EL (cell line): ENCODE measurements at places on chromosomes 7 and 10.
A peak's percentile ranks its signal among the peaks of the same experiment; 100 is the strongest.

DNA sequence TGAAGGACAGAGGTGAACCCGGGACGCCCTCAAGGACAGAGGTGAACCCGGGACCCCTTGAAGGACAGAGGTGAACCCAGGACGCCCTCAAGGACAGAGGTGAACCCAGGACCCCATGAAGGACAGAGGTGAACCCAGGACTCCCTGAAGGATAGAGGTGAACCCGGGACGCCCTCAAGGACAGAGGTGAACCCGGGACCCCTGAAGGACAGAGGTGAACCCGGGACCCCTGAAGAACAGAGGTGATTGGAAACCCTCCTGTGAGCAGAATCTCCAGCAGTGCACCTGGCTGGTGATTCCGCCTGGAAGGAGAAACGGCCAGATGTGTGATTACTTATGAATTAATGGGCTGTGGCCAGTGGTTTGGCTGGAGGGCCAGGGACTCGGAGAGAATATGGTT lies 272.3 kb downstream of the PTPRN2 start:
- DNase-seq = no peak

DNA sequence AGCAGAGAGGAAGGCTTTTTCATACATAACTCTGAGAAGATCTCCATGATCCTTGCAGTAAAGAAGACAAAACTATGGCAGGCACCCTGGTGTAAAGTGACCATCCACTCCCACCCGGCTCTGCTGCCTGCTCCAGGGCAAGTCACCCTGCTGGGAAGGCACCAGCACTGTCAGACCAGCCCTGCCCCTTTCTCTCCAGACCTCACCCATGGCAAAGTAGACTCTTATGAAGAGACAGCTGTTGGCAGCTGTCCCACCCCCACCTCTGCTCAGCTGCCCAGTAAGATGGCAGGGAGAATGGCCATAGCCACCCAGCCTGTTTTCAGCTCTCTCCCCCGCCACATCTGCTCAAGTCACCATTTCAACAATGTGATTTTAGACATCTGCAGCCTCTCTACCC lies 8.6 kb upstream of the ZMIZ2 start:
- DNase-seq = no peak

DNA sequence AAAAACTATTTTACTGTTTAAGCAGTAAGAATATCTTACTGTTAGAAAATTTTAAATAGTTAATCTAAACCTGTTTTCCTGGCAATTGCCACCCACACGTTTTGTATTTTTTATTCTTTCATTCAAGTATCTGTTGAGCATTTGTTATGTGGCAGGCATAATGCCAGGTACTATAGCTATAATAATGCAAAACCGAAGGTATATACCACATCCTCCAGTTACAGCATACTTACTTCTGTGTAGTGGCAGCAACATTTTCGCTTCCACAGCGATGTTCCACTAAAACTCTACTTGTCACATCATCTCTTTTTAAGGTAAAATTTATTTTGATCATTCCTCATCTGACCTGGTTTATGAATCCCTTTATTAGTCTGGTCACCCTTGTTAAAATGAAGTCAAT lies 30.0 kb downstream of the WASL start:
- no peak for DNase-seq

DNA sequence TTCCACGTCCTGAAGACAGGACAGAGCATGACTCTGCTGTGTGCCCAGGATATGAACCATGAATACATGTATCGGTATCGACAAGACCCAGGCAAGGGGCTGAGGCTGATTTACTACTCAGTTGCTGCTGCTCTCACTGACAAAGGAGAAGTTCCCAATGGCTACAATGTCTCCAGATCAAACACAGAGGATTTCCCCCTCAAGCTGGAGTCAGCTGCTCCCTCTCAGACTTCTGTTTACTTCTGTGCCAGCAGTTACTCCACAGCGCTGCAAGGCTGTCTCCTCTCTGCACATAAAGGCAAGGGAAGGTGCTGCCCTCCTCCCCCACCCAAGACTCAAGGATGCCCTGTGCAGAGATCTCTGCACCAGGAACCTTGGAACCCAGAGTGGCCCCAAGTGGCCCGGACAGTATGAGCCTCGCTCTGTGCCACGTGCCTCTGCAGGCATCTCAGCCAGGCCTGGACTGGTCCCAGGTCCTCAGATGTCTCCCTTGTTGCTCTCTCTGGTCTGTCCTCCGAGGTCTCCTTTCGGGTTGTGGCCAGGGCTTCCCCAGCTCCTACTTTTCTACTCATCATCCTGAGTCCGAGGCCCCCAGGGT lies 230.3 kb upstream of the PRSS58 start:
- DNase-seq = no peak

DNA sequence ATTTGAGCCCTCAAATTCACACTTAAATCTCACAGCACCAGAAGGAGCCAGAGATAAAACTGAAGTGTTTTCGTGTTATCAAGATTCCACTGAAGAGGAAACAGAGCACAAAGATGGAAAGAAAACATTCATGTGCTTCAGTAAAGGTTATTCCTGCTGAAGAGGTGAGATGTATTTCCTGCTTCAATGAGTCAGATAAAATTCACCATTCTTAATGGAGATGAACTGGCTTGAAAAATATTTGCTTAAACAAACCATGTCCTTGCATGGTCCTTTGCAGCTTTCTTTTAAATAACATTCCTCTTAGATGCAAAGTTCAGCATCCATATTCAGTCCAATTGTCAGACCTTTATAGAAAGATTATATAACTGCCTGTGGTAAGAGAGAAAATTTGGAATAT lies 294.2 kb downstream of the IPMK start:
- peak; percentile 46 for DNase-seq

GRCh38 chr7:101116898-101117297 lies 10.0 kb upstream of the SERPINE1 start:
- DNase-seq = peak; percentile 60

DNA sequence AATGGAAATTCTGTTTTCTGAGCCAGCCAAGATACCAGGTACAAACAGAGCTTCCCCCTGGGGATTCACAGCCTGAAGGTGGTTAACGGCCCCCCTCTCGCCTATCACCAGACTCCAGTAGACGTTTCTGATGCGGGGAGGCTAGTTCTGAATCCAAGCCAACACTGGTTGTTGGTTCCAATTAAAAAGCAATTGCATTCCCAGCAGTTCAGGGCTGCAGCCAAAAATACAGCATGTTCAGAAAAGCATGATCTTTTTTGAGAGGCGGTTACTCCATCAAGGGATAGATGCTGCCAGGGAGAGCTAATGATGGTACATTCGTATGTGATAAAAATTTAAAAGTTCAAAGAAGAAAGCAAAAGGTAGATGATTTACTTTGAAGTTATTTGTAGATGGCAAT lies 481.0 kb downstream of the GALNT17 start:
- DNase-seq = no peak

GRCh38 chr10:9877978-9878377 lies 1139.7 kb upstream of the CELF2 start:
- no peak for DNase-seq

- DNase-seq = peak; percentile 61
Observed at GRCh38 chr10:124975977-124976514, 34.1 kb downstream of the ZRANB1 start.

DNA sequence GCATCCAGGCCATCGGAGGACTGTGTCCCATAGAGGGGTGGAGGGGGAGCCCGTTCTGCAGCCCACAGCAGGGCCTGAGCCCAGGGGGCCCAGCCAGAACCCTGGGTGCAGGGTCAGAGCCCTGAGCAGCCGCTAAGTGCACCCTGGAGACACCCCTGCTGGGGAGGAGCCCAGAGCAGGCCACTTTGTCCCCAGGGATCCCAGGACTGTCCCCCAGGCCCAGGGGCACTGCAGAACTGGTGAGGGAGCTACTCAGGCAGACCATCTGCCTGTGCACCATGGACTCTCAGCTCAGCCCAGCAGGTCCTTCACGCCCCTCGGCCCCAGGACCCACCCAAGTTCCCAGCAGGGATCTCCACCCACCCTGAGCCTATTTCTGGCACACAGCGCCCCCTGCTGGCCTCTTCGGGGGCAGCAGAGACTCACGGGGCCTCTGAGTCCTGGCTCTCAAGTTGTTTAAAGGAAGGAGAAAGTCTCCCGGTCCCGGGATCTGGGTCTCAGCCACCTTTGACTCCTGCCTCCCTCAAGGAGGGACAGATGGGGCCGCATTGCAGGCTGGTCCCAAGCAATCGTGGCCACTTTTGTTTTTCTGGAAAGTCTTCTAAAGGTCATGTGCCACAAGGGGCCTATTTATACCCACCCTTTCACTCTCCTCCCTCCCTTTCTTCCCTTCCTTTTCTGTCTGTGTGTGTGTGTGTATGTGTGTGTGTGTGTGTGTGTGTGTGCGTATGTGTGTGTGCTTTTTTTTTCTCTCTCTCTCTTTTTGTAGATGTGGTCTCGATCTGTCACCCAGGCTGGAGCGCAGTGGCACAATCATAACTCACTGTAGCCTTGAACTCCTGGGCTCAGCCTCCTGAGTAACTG lies 90.3 kb downstream of the MYL10 start:
- DNase-seq = peak; percentile 47

- no peak for DNase-seq
Observed at GRCh38 chr10:3532644-3533043, 252.4 kb downstream of the KLF6 start.

- no peak for DNase-seq
Observed at GRCh38 chr10:27143686-27144085, 10.5 kb downstream of the YME1L1 start.

DNA sequence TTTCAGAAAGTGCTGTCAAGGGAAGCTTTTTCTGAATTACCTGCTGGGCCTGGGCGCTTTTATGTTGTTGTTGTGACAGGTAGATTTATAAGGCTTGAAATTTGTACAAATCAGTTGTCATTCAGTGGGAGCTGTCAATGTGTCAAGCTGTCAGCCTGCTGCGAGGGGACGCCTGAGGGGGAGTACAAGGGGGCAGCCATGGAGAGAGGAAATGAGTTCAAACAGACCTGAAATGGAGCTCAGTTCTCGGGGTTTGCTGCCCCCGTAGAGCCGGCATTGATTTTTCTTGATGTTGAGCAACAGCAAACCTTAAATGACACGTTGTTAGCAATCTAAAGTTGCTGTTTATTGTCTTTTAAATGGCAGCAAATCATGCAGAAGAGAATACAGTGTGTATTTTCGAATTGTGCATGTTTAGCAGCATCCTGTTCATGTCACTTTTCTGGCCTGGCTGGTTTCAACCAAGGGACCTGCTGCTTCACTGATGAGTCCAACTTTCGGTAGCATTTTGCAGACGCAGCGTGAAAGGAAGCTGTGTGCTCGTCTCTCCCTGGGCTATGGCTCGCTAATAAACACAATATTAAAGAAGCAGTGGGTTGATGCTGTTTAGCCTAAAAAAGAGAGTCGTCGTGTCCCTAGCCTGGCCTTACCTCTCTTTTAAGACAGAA lies 166.5 kb downstream of the LRMDA start:
- DNase-seq = no peak

DNA sequence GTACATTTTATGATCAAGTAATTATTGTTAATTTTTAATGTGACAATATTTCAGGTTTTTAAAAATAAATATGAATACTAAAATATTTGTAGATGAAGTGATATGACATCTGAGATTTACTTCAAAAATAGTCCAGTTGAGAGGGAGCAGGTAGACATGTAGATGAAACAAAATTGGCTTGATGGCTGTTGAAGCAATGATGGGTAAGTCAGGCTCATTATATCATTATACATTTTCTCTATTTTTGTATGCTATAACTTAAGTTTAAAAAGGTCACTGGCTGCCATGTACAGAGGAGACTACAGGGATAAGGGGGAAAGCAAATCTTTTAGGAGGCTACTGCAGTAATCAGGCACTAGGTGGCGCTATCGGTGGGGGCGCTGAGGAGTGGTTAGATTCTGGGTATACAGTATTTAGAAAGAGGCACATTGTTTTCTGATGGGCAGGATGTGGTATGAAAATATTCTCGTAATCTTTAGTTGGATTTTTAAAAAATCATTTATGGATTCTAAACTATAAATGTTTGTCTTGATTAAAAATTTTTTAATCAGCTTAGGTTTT lies 189.8 kb upstream of the IMMP2L start:
- peak; percentile 63 for DNase-seq

DNA sequence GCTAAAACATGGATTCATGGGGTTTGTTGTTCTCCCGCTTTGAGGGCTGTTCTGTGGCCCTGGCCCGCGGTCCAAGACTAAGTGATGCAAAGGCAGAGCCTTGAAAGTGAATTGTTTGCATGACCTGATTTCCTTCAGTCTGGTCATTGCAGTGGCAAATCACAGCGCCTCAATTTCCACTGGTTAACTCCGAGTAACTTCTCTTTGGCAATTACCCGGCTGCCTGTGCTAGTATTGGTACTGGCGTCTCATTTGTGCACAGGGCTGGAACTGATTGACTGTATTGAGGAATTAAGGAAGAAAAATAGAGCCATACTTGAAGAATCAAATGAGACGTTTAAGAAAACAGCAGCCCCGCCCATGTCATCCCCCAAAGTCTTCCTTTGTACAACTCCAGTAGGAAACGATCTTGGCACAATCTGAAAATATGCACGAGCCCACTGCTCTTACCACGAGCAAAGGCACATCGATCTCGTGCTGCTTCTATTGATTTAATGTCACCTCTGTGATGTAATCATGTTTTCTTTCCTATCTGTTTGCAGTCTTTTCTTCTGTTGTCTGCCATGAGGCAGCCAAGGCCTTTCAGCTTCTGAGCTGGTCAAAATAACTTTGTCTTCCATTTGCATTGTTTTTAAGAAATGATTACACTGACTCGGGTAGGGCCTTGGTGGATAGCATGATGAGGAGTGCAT lies 60.6 kb upstream of the SHH start:
- no peak for DNase-seq

DNA sequence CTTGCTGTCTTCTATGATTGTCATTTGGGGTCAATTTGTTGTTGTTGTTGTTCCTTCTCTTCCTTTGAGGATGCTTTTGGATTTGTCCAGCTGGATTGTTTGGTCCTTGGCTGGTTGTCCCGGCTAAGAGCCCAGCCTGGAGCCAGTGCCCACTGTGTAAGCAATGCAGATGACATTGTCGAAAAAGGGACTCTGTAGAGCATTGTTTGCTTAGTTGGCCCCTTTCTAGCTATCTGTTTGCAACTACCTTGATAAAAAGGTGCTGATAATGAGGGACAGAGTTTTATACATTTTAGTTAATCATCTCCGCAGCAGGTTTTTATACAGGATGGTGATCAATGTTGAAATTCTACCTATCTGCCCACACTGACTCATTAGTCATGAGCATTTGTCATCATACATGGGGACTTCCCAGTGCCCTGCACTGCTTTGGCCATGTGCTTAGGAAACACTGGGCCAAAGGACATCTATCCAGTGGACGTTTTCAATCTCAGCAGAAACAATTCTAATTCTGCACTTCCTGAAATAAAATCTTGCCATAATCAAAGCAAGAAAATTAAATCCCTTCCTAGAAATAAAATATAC lies 311.9 kb downstream of the GRM8 start:
- no peak for DNase-seq

DNA sequence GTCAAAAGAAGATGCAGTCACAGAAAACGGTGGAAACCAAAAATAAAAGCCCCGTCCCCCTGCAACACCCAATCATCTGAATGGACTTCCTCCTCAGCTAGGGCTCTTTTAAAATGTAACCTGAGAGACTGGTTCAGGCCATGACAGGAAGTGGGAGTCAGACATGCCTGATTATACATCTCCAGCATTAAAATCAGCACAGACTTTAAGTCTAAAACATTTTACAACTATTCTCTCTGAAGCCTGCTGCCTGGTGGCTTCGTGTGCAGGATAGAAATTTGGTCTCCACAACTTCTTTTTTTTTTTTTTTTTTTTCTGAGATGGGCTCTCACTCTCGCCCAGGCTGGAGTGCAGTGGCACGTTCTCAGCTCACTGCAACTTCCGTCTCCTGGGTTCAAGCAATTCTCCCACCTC lies 30.3 kb downstream of the HACD1 start:
- peak; percentile 28 for DNase-seq

- no peak for DNase-seq
Observed at GRCh38 chr7:137276189-137276588, 67.3 kb downstream of the PTN start.
